ENCODE measurements at places on chromosomes 2 and 18. TPM values are rescaled to one million over a fixed set of nuclear protein-coding genes. Genes with fewer than 3 reads are reported as not detected.

DNA sequence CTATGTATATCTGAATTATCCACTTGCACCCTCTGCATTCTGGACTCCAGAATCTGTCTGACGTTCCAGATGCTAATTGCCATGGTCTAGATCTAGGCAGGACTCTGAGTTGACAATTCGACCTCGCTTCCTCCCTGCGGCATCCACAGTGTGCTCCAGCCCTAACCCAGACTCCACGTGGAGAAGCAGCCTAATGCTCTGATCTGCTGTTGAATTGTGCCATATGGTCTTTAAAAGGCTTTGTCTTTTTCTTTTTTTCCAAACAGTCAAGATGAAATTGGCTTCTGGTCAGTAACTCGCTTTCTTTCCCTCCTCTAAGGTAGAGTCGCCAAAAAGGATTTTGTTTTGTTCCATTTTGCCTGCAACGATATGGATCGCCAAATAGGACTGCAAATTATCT, 752.6 kb upstream of the ID2 start:
- no peak for DNase-seq

GRCh38 chr2:1701556-1702185, 42.6 kb downstream of the PXDN start:
- no peak for DNase-seq

GRCh38 chr18:37710726-37711125, 145.1 kb upstream of the CELF4 start:
- DNase-seq = no peak

DNA sequence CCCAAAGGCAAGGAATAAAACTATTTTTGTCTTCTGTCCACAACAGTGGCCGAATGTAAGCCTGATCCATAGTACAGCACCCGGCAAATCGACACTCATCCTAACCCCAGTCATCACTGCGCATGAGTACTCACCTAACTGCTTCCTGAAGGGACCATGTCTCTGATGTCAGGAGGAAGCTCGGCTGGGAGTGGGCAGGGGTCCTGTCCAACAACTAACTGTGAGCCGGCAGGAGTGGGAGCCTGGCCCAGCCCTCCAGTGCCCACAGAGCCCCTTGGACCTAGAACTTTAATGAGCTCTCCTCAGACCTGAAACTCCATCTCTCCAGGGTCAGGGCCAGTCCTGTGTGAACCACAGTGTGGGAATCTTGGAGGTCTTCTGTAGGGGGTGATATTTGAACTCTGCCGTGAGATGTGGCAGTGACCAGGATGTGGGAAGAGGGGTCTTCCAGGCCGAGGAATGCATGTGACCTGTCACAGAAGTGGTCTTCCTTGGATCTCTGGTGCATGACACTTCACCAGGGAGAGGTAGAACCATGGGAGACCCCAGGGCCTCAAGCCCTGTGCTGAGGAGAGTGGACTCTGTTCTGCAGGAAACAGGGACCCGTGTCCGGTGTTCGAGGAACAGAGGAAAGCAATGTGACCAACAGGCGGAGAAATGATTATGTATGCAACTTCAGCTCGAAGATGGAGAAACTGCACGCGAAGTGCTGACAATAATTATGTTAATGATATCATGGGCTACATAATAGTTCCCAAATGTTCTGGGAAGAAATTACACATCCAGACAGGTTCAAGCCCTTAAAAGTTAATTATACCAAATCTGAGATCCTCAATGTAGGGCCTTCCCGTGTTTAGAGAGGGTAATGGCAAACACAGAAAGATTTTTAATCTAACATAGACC, 240.1 kb upstream of the HDAC4 start:
- DNase-seq = no peak

The DCDC2C gene
- total RNA-seq = not detected

Measured in HFFc6 (cell line).